GM04503 (cell line): ENCODE measurements at places on chromosomes 1 and 21.
A peak's percentile ranks its signal among the peaks of the same experiment; 100 is the strongest.

DNA sequence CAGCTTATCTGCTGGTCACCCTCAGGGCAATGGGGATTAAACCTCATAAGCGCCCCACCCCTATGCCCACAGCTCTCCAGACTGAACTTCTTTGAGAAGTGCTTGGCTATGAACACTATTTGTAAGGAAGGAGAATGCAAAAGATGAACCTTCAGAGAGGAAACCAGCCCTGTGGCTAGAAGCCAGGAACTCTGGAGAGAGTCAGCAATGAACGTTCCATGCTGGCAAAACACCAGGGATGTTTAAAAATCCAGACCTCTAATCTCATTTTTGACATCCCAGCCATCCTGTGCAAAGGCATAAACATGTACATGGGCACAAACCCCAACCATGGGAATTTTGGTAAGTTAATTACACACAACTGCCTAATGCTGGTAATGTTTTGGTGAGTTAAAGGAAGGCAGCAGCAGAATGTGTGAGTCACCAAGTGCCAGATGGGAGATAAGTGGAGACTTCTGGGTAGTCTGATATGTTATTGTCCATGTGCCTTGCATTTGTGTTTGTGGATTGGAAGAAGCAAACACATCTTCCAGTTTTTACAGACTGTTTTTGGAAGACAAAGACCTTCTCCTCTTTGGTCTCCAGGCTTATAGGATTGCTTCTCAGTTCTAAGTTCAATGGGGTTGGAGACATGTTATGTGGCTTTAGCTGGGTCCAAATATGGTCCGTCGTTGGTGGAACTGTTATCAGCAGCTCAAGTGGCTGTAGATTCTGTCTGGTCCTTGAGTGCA lies 174.1 kb upstream of the ETV3 start:
- DNase-seq = no peak

DNA sequence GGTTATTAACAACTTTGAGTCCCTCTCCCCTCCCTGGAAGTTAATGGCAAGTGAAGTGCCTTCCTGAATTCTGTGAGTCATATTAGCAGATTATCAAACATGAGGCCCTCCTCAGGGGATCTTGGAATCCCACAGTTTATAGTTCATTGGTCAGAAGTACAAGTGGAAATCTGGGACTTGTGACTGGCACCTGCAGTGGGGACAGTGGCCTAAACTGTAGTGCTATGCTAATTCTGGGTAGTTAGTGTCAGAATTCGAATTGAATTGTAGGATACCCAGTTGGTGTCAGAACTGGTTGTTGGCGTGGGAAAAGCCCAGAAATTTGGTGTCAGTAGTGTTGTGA lies 26.2 kb downstream of the ZYG11B start:
- no peak for DNase-seq

GRCh38 chr1:101219924-101220870 lies 16.6 kb upstream of the S1PR1 start:
- no peak for DNase-seq

- no peak for DNase-seq
These were observed 163.0 kb downstream of the SYT2 start for GRCh38 chr1:202547215-202547614.

DNA sequence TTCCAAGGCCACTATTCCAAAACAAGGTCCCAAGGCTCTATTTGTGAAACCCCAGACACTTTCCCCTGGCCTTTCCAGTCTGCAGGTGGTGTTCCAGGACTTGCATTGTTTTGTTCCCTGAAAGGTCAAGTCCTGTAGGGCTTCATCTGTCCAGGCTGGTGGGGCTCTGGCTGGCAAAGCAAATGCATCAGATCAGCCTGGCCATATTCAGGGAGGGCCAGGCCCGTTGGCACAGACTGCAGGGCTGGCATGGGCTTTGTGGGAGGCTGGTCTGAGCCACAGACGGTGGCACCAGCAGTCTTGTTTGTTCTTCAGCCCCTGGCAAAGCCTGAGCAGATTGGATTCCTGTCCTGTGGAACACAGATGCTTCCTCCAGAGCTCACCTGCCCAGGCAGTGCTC lies 93.0 kb downstream of the SPATA46 start:
- no peak for DNase-seq

- DNase-seq = no peak
These were observed 16.9 kb downstream of the MTF2 start for GRCh38 chr1:93095804-93096585.

GRCh38 chr1:99661780-99662179 lies 15.9 kb downstream of the PALMD start:
- DNase-seq = no peak

GRCh38 chr1:172345077-172345476 lies 75.4 kb upstream of the C1orf105 start:
- DNase-seq = no peak

- DNase-seq = peak; percentile 42
These were observed 306.3 kb upstream of the ESRRG start for GRCh38 chr1:217029281-217030157.

- DNase-seq = no peak
These were observed 153.1 kb downstream of the ST6GALNAC3 start for GRCh38 chr1:76227621-76228020.

- no peak for DNase-seq
These were observed 7.0 kb upstream of the ADORA1 start for GRCh38 chr1:203120325-203121153.

GRCh38 chr1:200310824-200311223 lies 99.0 kb downstream of the ZNF281 start:
- DNase-seq = no peak

DNA sequence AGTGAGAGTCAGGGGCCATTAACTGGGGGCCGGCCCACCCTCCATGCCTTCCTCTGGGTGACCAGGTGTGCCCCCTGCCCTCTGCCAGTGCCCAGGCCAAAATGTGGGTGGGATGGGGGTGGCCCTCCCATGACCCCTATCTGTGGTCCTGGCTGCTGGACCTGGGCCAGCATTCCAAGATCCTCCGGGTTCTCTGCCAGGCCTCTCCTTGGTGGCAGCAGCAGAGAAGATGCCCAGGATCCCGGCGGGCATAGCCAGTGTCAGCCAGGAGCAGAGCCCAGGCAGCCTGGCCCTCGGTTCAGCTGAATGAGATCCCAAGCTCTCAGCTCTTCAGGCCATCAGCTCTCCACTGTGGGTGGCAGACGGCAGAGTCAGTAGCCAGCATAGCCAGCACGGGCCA lies 31.3 kb upstream of the ACTRT2 start:
- DNase-seq = no peak

DNA sequence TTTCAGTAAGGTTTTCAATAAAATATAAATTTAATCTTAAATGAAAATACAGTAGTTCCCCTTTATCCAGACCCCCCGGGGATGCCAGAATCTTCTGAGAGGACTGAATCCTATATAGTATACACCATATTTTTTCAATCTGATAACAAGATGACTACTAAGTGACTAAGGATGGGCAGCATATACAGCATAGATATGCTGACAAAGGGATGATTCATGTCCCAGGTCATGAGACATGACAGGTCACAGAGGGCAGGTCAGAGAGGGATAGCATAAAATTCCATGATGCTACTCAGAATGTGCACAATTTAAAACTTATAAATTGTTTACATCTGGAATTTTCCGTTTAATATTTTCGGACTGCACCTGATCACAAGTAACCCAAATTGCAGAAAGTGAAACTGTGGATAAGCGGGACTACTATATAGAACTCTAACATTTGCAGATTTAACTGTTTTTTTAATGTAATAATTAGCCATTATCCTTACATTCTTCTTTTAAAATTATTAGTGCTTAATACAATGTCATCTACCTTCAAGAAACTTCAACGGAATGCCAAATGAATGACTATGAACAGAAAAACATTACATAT lies 48.8 kb downstream of the LRRC40 start:
- DNase-seq = no peak

DNA sequence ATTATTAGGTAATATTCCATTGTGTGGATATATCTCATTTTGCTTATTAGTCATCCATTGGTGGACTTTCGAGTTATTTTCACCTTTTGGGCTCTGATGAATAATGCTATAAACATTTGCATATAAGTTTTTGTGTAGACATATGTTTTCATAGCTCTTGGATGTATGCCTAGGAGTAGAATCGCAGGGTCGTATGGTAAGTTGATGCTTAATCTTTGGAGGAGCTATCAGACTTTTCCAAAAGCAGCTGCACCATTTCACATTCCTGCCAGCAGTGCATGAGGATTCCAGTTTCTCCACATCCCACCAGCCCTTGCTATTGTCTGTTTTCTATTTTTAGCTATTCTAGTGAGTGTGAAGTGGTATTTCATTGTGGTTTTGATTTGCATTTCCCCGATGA lies 120.3 kb upstream of the TMEM51 start:
- DNase-seq = no peak

- no peak for DNase-seq
These were observed 2.3 kb downstream of the ZMYM4 start for GRCh38 chr1:35270836-35271235.

DNA sequence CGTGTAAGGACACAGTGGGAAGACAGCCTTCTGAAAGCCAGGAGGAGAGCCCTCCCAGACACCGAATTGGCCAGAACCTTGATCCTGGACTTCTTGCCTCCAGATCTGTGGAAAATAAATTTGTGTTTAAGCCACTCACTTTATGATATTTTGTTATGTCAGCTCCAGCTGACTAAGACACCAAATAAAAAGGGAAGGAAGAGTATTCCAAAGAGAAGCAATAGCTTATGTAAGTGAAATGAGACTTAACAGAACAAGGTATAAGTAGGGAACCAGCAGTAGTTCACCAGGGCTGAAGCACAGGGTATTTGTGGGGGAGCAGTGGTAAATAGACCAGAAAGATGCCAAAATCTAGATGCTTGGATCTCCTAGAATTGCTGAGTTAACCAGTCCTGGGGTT lies 94.2 kb upstream of the WLS start:
- DNase-seq = no peak
